ENCODE measurements at places on chromosomes 12 and 14. TPM values are rescaled to one million over a fixed set of nuclear protein-coding genes. Genes with fewer than 3 reads are reported as not detected.

- no peak for DNase-seq
These were observed 45.0 kb downstream of the NOPCHAP1 start for GRCh38 chr12:105030820-105031807.

DNA sequence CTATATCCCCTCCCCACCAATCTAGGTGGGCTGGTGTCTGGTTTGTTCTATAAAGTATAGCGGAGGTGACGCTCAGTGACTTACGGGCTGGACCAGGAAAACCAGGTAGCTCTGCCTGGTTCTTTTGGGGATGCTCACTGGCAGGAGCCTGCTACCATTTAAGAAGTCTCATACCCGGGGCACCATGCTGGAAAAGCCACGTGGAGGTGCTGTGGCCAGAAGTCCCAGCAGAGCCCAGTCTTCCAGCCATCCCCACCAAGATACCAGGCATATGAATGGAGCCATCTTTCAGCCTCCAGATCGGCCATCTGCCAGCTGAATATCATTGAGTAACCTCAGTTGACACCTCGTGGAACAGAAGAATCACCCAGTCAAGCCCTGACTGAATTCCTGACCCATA, 87.2 kb downstream of the AACS start:
- DNase-seq, result no peak

DNA sequence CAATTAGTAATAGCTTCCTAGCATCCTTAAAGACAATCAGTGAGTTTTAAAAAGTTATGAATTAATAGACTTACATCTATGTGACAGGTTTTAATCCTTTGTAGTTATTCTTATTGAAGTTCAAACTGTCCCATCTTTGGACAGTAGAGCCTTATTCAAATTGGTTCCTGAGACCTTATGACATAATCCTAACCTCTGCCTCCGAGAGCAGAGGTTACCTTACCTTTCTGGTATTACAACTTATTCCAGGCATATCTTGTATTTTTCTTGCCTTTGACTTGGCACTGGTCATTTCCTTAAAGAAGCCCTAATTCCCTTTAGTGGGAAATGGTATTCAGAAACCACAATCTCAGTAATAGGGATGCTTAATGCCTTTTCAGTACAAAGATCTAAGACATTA, 21.8 kb downstream of the BTBD7 start:
- no peak for DNase-seq

- no peak for DNase-seq
These were observed 59.5 kb downstream of the DHRS2 start for GRCh38 chr14:23695664-23695999.

- DNase-seq, result no peak
These were observed 59.9 kb downstream of the IRF2BPL start for GRCh38 chr14:76968621-76969063.

- DNase-seq, result no peak
These were observed 106.8 kb downstream of the PELI2 start for GRCh38 chr14:56224691-56225681.

- DNase-seq, result peak; percentile 33
These were observed 22.2 kb upstream of the ABCD4 start for GRCh38 chr14:74324931-74325361.

- no peak for DNase-seq
These were observed 284.8 kb downstream of the ITPR2 start for GRCh38 chr12:26548227-26548626.

- DNase-seq, result no peak
These were observed 46.1 kb downstream of the PITPNM2 start for GRCh38 chr12:123104809-123105208.

DNA sequence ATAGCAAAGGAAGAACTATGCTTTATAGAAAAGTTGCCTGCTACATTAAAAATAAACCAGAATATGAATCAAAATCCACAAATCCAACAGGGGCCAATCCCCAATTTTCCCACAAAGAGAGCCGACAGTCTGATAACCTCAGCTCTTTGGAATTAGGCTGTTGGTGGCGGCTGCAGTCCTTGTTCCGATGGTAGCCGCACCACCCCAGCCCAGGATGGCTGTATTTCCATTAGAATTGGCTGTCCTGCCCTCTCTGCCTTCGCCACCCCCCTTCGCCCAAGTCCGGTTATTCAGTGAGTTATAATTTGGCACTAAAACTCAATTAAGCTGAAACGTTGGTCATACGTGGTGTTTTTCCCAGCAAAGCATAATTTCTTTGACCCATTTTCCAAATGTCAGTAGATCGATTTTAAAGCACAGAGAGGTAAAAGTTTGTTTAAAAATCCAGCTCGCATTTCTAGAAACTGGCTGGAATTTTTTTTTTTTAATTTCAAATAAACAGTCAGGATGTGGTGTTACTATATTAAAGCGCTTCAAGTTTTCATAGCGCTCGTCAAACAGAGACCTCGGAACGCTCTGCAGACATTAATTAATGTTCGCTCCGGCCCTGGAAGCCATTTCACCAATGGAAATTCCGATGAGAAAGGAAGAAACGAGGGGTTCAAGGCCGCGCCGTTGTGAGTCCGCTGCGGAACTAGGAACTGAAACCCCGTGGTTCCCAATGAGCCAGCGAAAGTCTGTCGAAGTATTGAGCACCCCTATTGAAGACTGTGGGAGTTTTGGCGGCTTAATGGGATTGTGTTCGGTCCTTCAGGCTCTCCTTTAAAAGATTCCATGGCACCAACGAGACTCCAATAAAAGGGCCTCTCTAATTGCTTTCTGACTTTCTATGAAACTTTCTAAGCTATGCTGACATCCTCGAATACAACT, 104.8 kb upstream of the DIO3 start:
- no peak for DNase-seq

- peak; percentile 14 for DNase-seq
These were observed 164.8 kb downstream of the ATP23 start for GRCh38 chr12:58106195-58106594.

DNA sequence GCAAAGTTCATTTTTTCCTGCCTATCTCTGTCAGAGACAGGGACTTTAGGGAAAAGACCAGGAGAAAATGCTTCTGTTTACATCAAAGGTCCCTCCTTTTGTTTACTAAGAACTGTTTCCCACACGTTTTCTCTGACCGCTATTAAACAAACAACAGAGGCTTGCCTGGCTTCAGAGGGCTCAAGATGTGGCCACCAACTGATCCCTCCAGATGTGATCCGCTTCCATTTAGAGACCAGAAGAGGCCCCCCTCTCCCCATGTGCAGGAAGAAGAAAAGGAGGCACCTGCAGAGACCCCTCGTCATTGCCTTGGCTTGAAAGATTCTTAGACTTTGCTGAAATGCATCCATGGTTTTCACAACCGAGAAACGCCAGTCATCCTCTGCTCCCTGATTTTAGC, 217.9 kb upstream of the PWP1 start:
- no peak for DNase-seq

GRCh38 chr14:76950055-76951020, 78.2 kb downstream of the IRF2BPL start:
- DNase-seq, result peak; percentile 65

- peak; percentile 66 for DNase-seq
These were observed 110.5 kb downstream of the GPR135 start for GRCh38 chr14:59354666-59355065.

DNA sequence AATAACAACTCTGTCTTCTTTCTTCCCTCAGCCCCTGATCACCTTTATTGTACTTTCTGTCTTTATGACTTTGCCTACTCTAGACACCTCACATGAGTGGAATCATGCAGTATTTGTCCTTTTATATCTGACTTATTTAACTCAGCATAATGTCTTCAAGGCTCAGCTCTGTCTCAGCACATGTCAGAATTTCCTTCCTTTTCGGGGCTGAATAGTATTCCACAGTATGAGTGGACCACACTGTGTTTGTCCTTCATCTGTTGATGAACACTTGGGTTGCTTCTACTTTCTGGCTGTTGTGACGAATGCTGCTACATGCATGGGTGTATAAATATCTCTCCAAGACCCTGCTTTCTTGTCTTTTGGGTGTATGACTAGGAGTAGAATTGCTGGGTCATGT, 117.6 kb downstream of the KIF26A start:
- no peak for DNase-seq

- DNase-seq, result no peak
These were observed 269.0 kb downstream of the KTN1 start for GRCh38 chr14:55848964-55849363.

- DNase-seq, result no peak
These were observed 27.5 kb downstream of the BCAT1 start for GRCh38 chr12:24921251-24922038.

DNA sequence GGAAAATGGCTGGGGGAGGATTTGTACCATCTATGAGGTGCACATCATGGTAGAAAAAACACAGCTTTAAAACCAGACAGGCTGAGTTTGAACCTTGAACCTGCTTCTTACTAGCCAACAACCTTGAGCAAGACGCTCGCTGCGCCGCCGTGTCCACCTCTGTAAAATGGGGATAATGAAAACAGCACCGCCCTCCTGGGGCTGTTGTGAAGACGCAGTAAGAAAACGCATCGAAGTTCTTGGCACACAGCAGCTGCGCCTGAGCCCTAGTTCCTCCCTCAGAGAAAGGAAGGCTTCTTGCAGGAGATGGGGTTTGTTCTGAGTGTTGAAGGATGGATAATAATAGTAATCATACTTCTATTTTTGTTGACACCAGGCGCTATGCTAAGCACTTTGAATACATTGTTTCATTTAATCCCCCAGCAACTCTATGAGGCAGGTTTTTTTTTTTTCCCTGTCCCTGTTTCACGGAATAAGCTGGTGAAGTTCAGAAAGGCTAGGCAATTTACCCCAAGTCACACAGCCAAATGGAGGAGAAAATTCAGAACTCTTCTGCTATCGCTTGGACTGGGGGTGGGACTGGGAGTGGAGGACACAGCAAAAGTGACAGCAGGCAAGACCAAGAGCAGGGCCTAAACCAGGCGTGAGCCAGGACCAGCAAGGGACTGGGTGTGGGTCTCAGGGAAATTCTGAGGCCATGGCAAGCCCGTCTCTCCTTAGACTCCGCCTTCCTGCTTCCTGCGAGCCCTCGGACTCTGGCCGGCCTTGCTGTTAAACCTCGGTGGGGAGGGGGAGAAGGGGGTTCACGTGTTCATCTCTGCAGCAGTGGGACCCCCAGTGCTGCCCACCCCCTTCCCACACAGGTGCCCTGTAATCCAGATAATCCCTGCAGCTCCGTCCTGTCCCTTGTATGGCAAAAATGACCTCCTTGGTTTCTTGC, 97.5 kb downstream of the LRRC74A start:
- peak; percentile 44 for DNase-seq

DNA sequence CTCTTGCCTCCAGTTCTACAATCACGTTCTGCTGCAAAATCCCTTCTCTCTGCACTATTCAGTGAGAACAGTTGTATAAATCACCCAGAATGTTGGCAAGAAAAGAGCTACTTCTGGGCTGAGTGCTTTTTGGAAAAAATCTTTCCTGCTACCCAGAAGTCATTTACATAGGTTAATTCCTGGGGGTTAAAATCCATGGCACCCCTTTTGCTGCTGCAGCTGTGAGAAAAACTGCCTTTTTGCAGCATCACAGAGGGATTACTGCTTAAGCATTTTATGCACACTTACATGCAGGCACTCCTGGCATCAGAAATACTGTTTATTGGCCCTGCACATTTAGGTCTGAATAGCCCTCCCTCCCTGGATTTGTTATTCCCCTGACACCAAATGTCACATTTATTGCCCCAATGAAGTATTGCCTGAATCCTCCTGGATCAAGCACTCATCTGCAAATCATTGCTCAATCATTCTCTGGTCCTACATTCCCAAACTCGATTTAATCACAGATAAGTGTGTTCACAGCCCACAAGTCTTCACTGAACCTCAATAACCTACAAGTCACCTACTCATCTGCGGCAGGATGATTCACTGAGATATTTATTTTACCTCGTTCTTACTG, 43.1 kb upstream of the CCDC196 start:
- peak; percentile 59 for DNase-seq

DNA sequence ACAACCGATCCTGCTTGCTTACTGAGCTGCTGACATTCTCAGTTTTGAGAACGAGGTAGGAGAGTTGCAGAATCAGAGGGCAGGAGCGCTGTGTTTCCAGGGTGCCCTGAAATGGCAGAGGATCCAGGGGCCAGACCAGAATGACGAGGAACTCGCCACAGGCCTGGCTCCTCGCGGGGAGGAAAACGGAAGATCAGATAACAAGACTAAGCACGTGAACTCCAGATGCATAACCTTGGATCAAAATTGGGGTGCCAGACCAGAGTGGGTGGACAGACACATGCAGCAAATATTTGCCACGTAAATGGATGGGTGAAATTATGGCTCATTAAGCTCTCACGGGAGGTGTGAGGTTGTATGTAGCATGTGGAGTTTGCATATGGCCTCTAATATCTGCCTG, 46.5 kb downstream of the ELK3 start:
- no peak for DNase-seq

GRCh38 chr14:88044776-88045446, 40.0 kb downstream of the GPR65 start:
- DNase-seq, result peak; percentile 12

DNA sequence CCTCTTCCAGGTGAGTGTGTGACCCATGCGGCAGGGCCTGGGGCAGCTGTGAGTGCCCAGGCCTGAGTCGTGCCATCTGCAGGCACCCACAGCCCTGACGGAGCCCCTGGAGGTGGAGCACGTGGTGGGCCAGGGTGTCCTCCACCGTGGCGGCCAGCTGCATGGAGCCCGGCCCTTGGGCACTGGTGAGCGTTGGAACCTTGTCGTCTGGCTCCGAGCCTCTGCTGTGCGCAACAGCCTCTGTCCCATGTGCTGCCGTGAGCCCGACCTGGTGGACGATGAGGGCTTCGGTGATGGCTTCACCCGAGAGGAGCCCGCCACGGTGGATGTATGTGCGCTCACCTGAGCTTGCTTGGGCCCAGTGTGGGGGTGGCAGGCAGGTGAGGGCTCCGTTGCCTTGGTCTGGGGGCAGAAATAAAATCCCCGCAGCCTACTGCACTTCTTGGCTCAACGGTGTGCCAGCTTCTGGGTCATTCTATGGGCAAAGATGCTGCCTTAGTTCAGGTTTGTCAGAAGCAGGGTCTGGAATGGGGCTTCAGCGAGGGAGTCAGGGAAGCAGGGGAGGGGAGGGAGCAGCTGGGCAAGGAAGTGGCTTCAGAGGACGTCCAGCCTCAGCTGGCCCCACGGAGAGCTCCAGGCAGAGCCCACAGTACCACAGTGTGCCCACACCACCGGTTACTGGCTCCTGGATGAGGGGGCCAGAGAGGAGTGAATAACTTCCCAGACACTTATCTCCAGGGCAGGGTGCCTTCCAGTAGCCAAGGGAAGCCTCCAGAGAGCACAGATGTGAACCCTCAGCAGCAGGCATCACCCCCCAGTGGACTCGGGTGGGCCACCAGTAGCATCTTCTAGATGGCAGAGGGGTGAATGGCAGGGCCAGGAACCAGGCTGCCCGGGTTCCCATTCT, 1.2 kb upstream of the ARL6IP4 start:
- DNase-seq, result no peak

ACRBP gene
- polyA plus RNA-seq, result 3.3 TPM

SLC39A5 gene
- 0.34 TPM for polyA plus RNA-seq

REP15 gene
- polyA plus RNA-seq, result 1.9 TPM

KRT71 gene
- not detected for polyA plus RNA-seq

PARPBP gene
- 5.5 TPM for polyA plus RNA-seq

ESPL1 gene
- 5.8 TPM for polyA plus RNA-seq

TMEM119 gene
- 26.0 TPM for polyA plus RNA-seq

ACVRL1 gene
- 51.6 TPM for polyA plus RNA-seq

SLC15A4 gene
- polyA plus RNA-seq, result 23.6 TPM

MOK gene
- 11.4 TPM for polyA plus RNA-seq

Measured in muscle of leg (tissue), 16 donors.